ENCODE measurements at places on chromosomes 5 and 9.

DNA sequence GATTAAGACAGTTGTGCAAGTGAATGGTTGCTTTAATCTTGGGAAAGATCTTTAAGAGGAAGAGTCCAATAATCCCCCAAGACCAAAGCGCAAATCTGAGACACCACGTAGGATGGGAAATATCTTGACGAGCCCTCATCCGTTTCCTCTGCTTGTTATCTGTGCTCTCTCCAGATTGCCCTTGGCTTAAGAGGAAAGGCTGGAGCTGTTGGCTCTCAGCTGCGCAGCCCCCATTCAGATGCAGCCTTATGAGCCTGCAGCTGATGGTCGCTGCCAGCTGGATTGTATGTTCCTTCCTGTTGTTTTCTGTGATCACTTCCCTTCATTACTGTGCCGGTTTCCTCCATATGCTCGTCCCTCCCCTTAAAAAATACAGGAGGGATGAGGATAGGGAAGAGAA lies 47.7 kb downstream of the PWWP2A start:
- no peak for DNase-seq

DNA sequence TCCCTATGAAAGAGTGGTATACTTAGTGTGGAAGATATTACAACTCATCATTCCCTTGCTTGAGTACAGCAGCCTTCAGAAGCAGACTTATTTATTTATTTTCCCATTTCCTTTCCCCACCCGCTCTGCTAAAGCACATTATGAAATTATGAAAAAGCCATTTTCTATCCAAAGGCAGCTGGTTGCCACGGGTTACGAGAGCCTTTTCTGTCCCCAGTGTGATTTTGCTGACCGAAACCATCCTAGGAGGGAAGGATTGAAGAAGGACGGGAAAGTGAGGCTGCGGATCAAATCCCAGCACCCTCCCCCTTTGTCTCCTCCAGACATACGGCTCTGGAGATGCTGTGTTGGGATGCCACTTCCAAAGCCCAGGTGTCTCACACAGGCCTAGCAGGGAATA lies 246.9 kb downstream of the TLR4 start:
- DNase-seq = no peak

DNA sequence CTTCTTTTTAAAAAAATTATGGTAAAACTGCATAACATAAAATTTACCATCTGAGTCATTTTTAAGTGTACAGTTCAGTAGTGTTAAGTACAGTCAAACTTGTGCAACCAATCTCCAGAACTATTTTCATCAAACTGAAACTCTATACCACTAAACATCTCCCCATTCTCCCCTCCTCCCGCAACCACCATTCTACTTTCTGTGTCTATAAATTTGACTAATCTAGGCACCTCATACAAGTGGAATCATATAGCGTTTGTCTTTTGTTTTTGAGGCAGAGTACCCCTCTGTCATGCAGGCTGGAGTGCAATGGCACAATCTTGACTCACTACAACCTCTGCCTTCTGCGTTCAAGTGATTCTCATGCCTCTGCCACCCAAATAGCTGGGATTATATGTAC lies 24.0 kb upstream of the EBF1 start:
- DNase-seq = peak; percentile 44

- DNase-seq = no peak
Measured at GRCh38 chr9:4573634-4574389, 83.5 kb downstream of the SLC1A1 start.

DNA sequence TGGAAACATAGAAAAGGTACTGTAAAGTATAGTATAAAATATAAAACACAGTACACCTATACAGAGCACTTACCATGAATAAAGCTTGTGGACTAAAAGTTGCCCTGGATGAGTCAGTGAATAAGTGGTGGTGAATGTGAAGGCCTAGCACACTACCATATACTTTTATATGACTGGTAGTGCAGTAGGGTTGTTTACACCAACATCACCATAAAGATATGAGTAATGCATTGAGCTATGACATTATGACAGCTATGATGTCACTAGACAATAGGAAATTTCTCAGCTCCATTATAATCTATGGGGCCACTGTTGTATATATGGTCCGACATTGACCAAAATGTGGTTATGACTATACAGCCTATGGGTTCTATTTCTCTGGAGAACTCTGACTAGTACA lies 291.8 kb upstream of the ACTBL2 start:
- no peak for DNase-seq

DNA sequence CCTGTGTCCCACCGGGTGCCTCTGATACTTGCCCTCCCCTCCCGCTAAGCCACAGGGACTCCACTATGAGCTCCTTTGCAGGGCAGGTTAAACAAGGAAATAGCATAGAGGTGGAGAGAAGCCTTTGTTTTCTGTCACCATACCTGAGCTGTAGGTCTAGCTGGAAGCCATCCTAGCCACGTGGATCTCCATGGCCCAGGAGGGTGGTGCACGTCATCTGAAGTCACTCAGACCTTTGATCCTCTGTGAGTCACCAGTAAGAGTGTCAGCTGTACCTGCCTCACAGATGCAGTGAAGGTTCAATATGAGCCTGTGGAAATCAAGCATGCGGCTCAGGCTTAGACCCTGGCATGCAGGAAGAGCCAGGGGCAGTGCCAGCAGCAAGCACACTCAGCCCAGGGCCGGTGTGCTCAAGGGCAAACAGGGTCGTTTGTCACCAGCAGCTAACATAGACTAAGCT lies 55.1 kb downstream of the ASS1 start:
- DNase-seq = peak; percentile 21

GRCh38 chr9:112869041-112869529 lies 21.6 kb downstream of the SLC46A2 start:
- no peak for DNase-seq

DNA sequence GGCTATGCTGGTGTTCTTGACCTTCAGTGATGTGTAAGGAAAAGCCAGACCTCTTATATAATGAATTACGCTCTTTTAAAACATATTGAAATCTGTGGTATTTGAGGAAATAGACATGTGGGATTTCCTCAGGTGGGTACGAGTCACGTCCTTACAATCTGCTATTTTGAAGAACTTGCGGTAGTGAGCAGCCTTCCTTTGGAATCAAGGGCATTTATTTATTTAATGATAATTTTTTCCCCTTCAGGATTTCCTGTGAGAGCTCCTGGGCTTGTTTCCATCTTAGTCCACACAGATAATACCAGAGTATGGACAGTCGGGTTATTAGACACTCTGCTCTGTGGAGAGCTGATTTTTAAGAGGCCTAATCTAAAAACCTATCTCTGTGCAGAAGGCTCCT lies 167.9 kb downstream of the ARHGEF28 start:
- DNase-seq = no peak

- DNase-seq = no peak
Measured at GRCh38 chr9:131289301-131290035, at the start of gene PLPP7. Gene PLPP7, plus strand, starts transcription at chr9:131289723. Its CDS starts 275 bp downstream, at chr9:131289998.

DNA sequence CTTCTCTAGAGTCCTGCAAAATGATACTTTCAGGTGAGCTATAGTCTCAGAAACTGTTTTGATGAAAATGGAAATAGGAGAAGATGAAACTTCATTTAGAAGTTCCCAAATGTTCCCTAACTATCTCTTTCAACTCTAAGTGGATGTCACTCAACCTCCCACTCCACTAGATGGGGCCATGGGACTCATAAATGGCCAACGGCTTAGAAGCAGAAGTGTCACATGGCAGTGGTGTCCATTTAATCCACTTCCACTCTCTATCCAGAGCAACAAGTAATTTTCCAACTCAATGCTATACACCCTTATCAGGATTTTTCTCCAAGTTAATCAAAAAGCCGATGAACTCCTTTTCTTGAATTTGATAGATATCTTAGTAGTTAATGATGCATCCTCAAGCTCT lies 295.7 kb downstream of the EDIL3 start:
- no peak for DNase-seq

Measured in activated CD4-positive, alpha-beta T cell treated with anti-CD3 and anti-CD28 coated beads for 48 hours (primary cell).